ENCODE measurements at places on chromosomes 1 and 21. TPM values are rescaled to one million over a fixed set of nuclear protein-coding genes. Genes with fewer than 3 reads are reported as not detected.

- DNase-seq, result no peak
These were observed 5.9 kb upstream of the CRNN start for GRCh38 chr1:152419917-152420316.

- no peak for DNase-seq
These were observed 843.2 kb downstream of the AMY1C start for GRCh38 chr1:104592926-104593325.

The KIF17 gene
- 4.9 TPM for total RNA-seq

The SMCP gene
- total RNA-seq, result not detected
